Stomach (tissue), 19 donors: ENCODE measurements at places on chromosomes 2 and 18. TPM values are rescaled to one million over a fixed set of nuclear protein-coding genes. Genes with fewer than 3 reads are reported as not detected.
A peak's percentile ranks its signal among the peaks of the same experiment; 100 is the strongest.

GRCh38 chr2:182667315-182667695 lies 48.8 kb upstream of the DNAJC10 start:
- H3K27me3 ChIP-seq: no peaks in the 10 kb centered on the region
- H3K36me3 ChIP-seq: no peaks in the 10 kb centered on the region
- no peak overlapping the region for H3K4me3 ChIP-seq
- H3K27ac ChIP-seq: no peak overlapping the region

- H3K36me3 ChIP-seq: peaks cover 6% of the 10 kb centered on the region
- DNase-seq: no peak
Observed at GRCh38 chr2:159150280-159150746, 136.2 kb downstream of the WDSUB1 start.

DNA sequence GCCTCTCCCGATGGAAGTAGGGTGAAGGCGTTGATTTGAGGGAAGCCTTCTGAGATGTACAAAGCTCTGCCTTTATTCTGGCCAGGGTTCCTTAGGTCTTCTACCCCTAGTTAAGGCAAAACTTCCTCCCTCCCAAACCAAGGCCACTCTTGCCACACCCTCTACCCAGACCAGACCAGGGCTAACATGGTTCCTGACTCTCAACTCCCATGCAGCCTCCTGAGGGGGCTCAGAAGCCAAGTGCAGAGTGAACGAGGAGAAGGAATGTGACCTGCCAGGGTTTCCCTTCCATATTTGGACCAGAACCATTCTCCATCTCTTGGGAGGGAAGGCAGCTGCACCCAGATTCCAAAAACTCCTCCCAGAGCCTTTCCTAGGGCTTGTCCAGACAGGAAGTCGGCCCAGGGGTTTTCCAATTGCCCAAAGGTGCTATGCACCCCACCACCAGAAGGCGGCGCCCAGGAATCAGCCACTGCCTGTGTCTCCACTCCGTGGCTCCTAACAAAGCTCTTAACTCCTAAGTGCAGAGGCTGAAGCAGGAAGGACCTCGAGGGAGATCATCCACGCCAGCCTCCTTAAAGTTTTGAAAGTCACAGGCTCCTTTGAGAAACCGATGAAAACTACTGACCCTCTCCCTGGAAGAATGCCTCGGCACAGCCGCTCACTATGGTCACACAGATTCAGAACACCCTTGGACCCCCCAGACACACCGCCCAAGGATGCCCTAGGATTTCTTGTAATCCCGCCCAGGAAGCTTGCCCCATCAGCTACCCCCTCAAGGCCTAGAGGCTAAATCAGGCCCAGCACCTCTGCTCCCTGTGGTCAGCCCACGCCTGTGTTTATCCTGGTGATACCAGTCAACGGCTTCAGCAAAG lies 157.8 kb downstream of the SMAD2 start:
- H3K4me3 ChIP-seq: no peak overlapping the region
- peak; percentile 62 for DNase-seq
- H3K27ac ChIP-seq: no peak overlapping the region
- no peaks in the 10 kb centered on the region for H3K4me1 ChIP-seq

DNA sequence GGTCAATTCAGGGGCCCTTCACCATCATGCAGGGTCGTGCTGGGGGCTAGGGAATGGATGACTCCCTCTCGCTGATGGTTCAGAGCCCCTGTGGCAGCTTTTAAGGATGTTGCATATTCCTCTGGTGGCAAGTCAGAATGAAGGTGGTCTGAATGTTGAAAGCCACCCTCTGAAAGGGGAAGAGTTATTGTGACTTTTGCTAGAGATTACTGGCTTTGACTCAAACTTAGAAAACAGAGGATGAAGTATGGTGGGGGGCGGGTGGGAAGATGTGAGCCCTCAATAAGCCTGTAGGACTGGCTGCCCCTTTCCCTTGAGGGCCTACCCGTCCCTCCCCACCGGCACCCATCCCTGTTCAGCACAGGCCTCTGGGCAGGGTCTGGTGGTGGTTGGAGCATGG lies 23.2 kb downstream of the MC2R start:
- H3K4me3 ChIP-seq: no peak overlapping the region
- no peak overlapping the region for H3K27ac ChIP-seq
- H3K27me3 ChIP-seq: no peaks in the 10 kb centered on the region
- no peak for DNase-seq
- H3K36me3 ChIP-seq: no peaks in the 10 kb centered on the region

- H3K27ac ChIP-seq: peak overlapping the region; percentile 26
- H3K4me1 ChIP-seq: peaks cover 9% of the 10 kb centered on the region
- H3K36me3 ChIP-seq: no peaks in the 10 kb centered on the region
Observed at GRCh38 chr2:18345848-18346247, 214.6 kb downstream of the RDH14 start.

GRCh38 chr2:231294571-231295362 lies 96.3 kb downstream of the ARMC9 start:
- H3K36me3 ChIP-seq: peaks cover 55% of the 10 kb centered on the region
- peaks cover 3% of the 10 kb centered on the region for H3K4me1 ChIP-seq
- DNase-seq: no peak
- no peaks in the 10 kb centered on the region for H3K27me3 ChIP-seq
- no peak overlapping the region for H3K27ac ChIP-seq

- no peaks in the 10 kb centered on the region for H3K27me3 ChIP-seq
- H3K4me3 ChIP-seq: no peak overlapping the region
- no peaks in the 10 kb centered on the region for H3K36me3 ChIP-seq
Observed at GRCh38 chr2:68411397-68412126, 46.5 kb downstream of the PLEK start.

DNA sequence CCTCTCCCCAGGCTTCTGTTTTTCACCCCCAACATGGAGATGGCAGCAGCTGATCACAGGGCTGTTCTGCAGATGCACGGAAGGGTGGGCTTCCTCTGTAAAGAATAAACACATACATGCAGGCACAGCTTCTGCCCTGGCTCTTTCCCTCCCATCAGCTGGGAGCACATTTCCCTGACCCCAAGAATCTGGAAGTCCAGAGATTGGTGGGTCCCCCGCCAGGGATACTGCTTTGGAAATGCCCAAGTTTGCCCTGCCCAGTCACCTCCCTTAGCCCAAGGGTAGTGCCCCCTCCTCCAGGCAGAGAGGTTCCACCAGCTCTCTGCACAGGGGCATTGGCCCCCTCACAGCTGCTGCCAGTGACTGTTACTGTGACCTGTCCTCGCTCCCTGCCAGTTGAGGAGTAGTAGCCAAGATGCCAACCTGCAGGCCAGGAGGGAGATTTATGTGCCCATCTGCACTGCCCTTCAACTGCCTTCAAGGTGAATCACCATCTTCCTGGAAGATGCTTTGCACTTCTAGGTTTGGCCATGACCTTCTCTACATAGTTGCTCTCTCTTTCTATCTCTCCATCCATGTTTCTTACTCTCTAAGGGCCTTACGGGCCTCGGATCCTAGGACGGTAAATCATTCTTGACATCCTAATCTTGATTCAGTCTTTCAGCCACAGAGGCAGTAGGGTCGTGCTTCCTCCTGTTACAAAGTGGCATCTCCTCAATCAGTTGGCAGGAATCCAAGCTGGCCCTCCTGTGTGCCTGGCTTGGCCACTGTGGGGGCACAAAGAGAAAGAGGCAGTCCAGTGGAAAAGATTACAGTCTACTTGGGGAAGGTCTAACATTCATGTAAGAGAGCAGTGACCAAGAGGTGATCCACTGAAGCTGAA lies 121.8 kb downstream of the CTIF start:
- peaks cover 5% of the 10 kb centered on the region for H3K36me3 ChIP-seq
- H3K27ac ChIP-seq: no peak overlapping the region

DNA sequence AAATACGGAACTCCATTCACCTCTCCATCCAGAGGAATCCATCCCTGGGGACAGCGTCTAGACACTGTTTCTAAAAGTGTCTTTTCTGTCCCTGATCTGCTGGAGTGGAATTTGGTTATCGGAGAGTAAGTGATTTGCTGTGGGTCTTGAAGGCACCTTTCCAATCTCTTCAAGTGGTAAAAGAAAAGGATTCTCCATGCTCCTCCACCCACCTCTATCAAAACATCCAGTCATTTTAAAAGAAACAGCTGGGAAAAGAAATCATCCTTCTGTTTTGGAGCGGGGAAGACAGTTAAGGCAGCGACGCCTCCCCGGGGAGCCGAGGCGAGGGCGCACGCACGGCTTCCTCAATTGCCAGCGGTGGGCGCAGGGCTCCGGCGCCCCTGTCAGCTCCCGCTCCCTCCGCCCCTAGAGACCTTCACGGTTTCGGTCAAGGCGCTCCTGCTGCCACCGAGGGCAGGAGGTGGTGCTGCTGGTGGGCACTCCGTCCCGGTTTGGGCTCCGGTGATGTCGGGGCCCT lies 547 bp downstream of the SLC35F5 start:
- peaks cover 38% of the 10 kb centered on the region for H3K4me1 ChIP-seq
- H3K36me3 ChIP-seq: peaks cover 11% of the 10 kb centered on the region
- H3K4me3 ChIP-seq: peak overlapping the region; percentile 89
- H3K27me3 ChIP-seq: no peaks in the 10 kb centered on the region
- no peak for DNase-seq

- DNase-seq: no peak
- H3K36me3 ChIP-seq: no peaks in the 10 kb centered on the region
- no peaks in the 10 kb centered on the region for H3K27me3 ChIP-seq
- no peak overlapping the region for H3K27ac ChIP-seq
- no peak overlapping the region for H3K4me3 ChIP-seq
- H3K4me1 ChIP-seq: peaks cover 14% of the 10 kb centered on the region
Observed at GRCh38 chr18:7757175-7757574, 190.1 kb downstream of the PTPRM start.

DNA sequence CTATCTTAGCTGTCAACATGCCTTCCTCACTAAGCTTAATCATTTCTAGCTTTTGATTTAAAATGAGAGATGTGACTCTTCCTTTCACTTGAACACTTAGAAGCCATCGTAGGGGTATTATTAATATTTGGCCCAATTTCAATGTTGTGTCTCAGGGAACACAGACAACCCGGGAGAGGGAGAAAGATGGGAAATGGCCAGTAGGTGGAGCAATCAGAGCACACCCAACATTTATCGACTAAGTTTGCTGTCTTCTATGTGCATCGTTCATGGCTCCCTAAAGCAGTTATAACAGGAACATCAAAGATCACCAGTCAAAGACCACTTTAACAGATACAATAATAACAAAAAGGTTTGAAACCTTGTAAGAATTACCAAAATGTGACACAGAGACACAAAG lies 110.2 kb downstream of the OLA1 start:
- H3K27ac ChIP-seq: no peak overlapping the region
- no peak for DNase-seq
- no peaks in the 10 kb centered on the region for H3K27me3 ChIP-seq
- H3K36me3 ChIP-seq: peaks cover 3% of the 10 kb centered on the region
- no peak overlapping the region for H3K4me3 ChIP-seq
- no peaks in the 10 kb centered on the region for H3K4me1 ChIP-seq

DNA sequence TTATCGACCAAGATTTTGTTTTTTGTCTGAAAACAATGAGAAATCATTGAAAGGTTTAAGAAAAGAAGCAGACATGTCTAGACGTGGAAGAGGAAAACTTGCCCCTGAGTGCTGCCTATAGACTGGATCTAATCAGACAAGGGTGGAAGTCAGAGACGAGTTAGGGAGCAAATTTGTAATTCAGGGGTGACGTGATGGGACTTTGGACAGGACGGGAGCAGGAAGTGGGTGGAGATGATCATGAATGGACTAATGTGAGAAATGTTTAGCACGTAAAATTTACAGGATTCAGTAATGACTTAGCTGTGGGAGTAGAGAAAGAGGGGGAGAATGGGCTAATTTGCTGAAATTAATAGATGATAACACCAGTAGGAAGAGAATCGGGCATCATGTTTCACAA lies 117.0 kb upstream of the EPHA4 start:
- H3K36me3 ChIP-seq: no peaks in the 10 kb centered on the region
- DNase-seq: no peak
- H3K4me3 ChIP-seq: no peak overlapping the region

- no peaks in the 10 kb centered on the region for H3K27me3 ChIP-seq
- peaks cover 30% of the 10 kb centered on the region for H3K4me1 ChIP-seq
- H3K4me3 ChIP-seq: no peak overlapping the region
- H3K27ac ChIP-seq: no peak overlapping the region
- no peak for DNase-seq
Observed at GRCh38 chr2:46843316-46843715, 72.3 kb downstream of the MCFD2 start.

DNA sequence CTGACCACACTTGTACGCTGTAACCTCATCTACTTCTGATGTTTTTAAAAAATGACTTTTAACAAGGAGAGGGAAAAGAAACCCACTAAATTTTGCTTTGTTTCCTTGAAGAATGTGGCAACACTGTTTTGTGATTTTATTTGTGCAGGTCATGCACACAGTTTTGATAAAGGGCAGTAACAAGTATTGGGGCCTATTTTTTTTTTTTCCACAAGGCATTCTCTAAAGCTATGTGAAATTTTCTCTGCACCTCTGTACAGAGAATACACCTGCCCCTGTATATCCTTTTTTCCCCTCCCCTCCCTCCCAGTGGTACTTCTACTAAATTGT lies 2.1 kb downstream of the RHOB start:
- DNase-seq: no peak
- H3K4me1 ChIP-seq: peaks cover 49% of the 10 kb centered on the region
- H3K27me3 ChIP-seq: no peaks in the 10 kb centered on the region
- H3K27ac ChIP-seq: peak overlapping the region; percentile 100
- no peaks in the 10 kb centered on the region for H3K36me3 ChIP-seq

- no peak for DNase-seq
- peaks cover 37% of the 10 kb centered on the region for H3K4me1 ChIP-seq
- H3K27ac ChIP-seq: no peak overlapping the region
- no peak overlapping the region for H3K4me3 ChIP-seq
- H3K36me3 ChIP-seq: no peaks in the 10 kb centered on the region
Observed at GRCh38 chr2:64992990-64993389, 3.8 kb downstream of the SLC1A4 start.

DNA sequence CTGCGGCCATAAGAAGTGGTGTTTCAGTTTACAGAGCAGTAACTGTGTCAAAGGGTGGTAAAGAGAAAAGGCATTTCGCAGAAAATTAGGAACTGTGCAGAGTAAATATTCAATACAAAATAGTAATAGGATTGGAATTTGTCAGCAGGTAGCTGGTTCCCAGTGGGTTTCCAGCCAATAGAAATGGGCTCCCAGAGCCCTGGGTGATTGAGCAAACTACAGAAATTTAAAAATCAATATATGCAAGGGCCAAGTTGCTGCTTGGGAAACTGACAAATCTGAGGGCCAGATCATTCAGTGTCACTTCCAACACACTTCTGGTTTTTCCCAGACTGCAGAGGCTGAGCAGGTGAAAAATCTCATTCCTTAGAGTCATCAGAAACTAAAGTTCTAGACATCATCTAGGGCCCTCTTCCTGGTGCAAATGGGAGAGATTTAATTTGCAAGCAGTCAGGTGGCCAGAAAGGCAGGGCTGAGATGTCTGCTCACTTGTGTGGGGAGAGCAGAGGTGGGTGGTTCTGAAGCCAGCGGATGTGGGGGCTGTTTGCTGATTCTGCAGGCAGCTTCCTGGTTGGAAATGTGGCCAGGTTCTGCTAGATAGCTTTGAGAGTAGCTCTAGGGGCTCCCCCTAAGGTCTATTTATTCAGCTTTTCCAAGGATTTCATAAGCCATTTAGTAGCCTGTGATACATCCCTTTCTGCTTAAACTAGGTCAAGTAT lies 182.4 kb downstream of the NCK2 start:
- no peaks in the 10 kb centered on the region for H3K36me3 ChIP-seq
- peak; percentile 62 for DNase-seq
- H3K4me3 ChIP-seq: no peak overlapping the region
- H3K27ac ChIP-seq: no peak overlapping the region

SNRPD1 gene
- 5.8 TPM for total RNA-seq

C2orf66 gene
- not detected for total RNA-seq

ZNF396 gene
- 5.5 TPM for total RNA-seq

KCNK3 gene
- total RNA-seq: 1.2 TPM

COPS8 gene
- 24.1 TPM for total RNA-seq

ADD2 gene
- 2.3 TPM for total RNA-seq

DAPL1 gene
- total RNA-seq: not detected
